T-cell (primary cell): ENCODE measurements at places on chromosomes 11 and 22.
A peak's percentile ranks its signal among the peaks of the same experiment; 100 is the strongest.

- no peak for DNase-seq
Observed at GRCh38 chr11:22466809-22467208, 128.6 kb downstream of the SLC17A6 start.

DNA sequence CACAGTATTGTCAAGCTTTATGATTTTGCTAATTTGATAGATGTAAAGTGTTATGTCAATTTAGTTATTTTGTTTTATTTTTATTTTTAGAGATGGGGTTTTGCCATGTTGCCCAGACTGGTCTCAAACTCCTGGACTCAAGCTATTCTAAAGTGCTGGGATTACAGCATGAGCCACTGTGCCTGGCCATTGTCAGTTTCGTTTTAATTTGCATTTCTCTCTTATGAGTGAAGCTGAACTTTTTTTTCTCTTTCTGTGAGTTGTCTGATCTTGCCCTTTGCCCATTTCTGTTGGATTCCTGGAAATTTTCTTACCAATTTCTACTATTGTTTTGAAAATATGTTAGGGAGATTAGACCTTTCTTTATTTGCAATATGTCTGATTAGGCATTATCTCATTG, 15.5 kb downstream of the NEU3 start:
- no peak for DNase-seq

- DNase-seq: peak; percentile 20
Observed at GRCh38 chr11:57349491-57350274, 11.5 kb downstream of the P2RX3 start.

- DNase-seq: no peak
Observed at GRCh38 chr11:28559492-28559891, 451.3 kb downstream of the METTL15 start.

DNA sequence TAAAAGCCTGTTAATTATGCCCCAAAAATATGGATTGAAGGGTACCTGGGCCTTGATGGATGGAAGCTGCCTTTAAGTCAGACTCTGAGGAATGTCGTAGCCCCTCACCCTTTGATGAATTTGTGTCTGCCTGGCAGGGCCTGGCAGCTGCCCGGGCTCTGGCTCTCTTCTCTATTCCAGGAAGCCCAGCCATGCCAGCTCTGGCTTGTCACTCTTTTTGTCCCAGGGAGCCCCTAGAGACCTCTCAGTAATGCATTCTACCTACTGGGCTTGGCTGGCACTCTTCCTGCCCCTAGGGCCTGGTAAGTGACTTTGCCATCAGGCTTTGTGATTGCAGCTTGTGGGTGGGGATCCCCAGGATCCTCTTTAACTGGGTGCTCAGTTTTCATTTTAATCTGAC, 103.8 kb downstream of the GRIK4 start:
- DNase-seq: no peak

GRCh38 chr22:32480238-32480637, 5.6 kb downstream of the FBXO7 start:
- no peak for DNase-seq

- DNase-seq: no peak
Observed at GRCh38 chr11:15758857-15759465, 597.4 kb downstream of the SOX6 start.

GRCh38 chr11:830295-831117, 2.2 kb upstream of the CD151 start:
- DNase-seq: peak; percentile 36

- DNase-seq: no peak
Observed at GRCh38 chr11:9905501-9905951, 241.6 kb downstream of the SWAP70 start.

DNA sequence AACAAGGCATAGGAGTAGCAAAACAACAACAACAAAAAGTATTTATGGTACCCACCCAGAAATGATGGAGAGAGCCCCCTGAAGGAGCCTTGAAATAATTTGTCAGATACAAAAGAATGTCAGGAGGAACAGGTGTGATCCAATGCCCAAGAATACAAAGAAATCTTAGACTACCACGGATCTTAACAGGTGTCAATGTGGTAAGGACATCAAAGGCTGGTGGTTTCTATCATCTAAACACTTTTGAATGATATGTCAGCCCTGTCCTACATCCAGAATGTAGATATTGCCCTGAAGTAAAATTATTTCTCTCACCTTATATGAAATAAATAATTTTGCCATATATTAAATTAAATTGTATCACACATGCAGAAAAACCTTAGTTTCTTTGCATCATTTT, 386.4 kb upstream of the ANO5 start:
- DNase-seq: no peak

GRCh38 chr11:111378861-111379601, at the start of gene POU2AF1:
POU2AF1 (minus strand) TSS chr11:111379275; CDS start chr11:111379177, 98 bp downstream.
- DNase-seq: peak; percentile 72

GRCh38 chr22:19169947-19170318, 8.6 kb downstream of the SLC25A1 start:
- DNase-seq: no peak

GRCh38 chr11:66976925-66977324, 1.8 kb downstream of the C11orf86 start:
- no peak for DNase-seq

- no peak for DNase-seq
Observed at GRCh38 chr11:27291302-27291889, 71.6 kb downstream of the CCDC34 start.

- no peak for DNase-seq
Observed at GRCh38 chr11:130769782-130770535, 146.3 kb downstream of the SNX19 start.

DNA sequence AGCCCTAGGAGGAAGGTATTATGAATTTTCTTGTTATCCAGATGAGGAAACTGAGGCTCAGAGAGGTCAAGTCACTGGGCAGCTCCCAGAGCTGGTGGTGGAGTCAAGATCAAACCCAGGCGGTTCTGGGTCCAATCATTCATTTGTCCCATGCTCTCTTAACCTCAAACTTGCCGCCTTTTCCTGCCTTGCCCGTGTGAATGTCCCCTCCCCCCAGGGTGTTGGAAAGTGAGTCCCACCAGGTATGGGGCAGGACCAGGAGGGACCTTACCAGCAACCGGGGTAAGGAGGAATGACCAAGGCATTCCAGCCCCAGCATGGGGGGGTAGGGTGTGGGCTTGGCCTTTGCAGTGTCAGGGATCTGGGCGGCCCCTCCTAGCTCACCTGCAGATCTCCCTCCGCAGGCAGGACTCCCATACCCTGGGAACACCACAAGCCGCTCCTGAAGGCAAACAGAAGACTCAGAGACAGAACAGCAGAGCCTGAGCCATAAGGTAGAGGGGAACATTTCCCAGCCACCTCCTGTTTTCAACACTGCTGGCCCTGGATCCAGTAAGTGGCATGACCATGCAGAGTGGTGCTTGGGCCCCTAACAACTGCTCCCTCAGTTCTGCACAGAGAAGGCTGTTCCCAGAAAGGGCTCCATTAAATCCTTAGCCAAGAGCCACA, 41.2 kb upstream of the SYT7 start:
- no peak for DNase-seq

- DNase-seq: no peak
Observed at GRCh38 chr22:20216863-20217499, 51.1 kb downstream of the RTN4R start.

- DNase-seq: no peak
Observed at GRCh38 chr11:64987998-64988854, 8.5 kb downstream of the BATF2 start.

GRCh38 chr11:16287630-16288280, 68.6 kb downstream of the SOX6 start:
- no peak for DNase-seq

DNA sequence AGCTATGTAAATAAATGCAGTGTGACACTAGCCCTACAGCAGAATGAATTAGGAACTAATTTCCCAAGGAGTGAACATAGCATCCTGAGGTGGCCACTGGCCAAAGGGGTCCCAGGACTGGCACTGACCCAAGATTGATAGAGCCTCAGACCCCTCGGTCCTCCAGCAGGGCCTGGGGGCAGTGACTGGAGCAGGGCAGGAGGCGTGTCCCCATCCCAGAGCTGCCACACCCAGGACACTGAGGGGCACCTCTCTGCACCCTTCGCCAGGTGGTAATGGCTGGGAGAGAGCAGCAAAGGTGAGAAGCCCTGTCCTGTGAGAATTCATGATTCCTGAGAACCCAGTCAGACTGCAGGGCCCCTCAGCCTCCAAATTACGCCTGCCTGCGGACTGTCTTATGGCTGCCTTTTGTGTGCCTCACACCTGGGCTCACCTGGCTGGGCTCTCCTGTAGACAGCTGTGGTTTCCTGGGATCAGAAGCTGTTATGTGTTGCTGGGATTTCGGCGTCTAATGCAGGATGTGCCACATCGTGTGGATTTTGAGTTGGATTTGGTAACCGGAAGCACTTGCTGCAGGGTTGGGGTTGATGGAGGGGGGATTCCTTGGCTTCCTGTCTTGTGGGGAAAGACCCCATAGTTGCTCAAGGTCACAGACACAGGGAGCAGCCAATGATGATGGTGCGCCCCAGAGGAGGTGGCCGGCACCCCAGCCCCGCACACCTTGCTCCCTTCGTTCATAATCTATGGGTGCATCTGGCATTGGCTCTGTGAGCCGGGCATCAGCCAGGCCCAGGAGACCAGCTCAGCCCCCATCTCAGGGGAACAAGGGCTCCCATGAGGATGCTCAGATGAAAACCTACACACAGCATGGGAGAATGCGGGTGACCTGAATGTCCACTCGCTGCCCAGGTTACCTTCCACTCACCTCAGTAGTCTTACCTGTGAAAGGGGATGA, 582.9 kb downstream of the BRD1 start:
- no peak for DNase-seq

- no peak for DNase-seq
Observed at GRCh38 chr11:70456921-70457532, 58.7 kb downstream of the CTTN start.

- no peak for DNase-seq
Observed at GRCh38 chr22:45067731-45068130, 57.9 kb upstream of the PHF21B start.

DNA sequence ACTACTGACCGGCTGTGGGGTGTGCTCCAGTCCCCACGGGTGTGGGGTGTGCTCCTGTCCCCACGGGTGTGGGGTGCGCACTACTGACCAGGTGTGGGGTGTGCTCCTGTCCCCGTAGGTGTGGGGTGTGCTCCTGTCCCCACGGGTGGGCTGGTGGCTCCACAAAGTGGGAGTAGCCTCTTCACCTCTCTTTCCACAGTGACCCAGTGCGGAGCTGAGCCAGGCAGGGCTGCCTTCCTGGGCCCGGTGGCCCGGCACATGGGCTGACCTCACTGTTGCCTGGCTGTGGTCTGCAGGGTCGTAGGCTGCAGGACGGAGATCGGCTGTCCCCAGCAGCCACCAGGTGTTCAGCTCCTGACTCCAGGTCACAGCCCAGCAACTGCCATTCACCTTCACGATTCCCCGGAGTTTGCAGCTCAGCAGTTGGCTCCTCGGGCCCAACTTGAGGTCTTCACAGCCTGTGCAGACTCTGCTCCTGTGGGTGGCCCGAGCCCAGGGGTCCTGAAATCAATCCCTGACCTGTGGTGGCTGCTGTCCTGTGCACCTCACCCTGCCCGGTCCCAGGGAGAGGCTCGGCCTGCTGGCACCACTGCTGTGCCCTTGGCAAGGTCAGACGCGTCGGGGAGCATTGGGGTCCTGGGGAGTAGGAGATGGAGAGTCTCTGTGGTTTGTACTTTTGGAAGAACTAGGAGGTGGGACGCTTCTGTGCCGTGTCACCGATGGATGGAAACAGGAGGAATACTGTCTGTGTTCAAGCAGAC, 414.3 kb downstream of the TBC1D22A start:
- DNase-seq: no peak

- no peak for DNase-seq
Observed at GRCh38 chr11:93849751-93850593, 446 bp downstream of the VSTM5 start.

GRCh38 chr11:3882655-3883054, 27.2 kb downstream of the STIM1 start:
- no peak for DNase-seq

- DNase-seq: no peak
Observed at GRCh38 chr11:1707751-1708150, 10.8 kb downstream of the KRTAP5-6 start.

- peak; percentile 32 for DNase-seq
Observed at GRCh38 chr22:37472418-37473006, 13.7 kb downstream of the MFNG start.

DNA sequence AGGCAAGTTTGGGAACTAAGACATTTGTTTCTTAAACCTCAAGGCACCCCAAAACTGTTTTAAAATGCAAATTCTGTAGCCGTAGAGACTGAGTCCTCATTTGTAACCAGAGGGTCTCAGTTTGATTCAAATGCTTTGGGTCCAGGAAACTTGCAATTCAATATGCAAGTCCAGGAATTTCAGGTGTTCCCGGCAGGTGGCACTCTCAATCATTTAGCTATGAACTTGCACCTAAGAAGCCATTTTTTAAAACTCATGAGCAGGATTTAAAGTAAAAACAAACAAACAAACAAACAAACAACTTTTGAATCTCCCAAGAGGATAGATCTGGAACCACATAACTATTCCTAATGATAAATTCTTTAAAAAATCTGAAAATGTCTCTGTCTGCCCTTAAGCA, 8.7 kb upstream of the ABTB2 start:
- DNase-seq: no peak

DNA sequence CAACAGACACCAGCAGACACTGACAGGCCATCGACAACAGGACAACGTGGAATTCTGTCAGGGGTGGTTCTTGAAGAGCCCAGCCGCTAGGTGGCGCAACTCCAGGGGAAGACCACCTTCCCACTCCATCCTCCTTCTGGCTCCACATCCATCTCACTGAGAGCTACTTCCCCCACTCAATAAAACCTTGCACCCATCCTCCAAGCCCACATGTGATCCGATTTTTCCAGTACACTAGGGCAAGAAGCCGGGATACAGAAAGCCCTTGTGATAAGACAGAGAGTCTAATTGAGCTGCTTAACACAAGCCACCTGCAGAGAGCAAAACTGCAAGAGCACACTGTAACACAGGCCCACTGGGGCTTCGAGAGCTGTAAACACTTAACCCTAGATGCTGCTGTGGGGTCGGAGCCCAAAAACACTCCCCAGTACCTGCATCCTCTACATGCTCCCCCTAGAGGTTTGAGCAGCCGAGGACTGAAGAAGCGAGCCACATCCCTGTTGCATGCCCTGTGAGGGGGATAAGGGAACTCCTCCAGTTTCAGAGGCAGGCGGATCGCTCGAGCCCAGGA, 11.5 kb upstream of the RAB39A start:
- peak; percentile 14 for DNase-seq

DNA sequence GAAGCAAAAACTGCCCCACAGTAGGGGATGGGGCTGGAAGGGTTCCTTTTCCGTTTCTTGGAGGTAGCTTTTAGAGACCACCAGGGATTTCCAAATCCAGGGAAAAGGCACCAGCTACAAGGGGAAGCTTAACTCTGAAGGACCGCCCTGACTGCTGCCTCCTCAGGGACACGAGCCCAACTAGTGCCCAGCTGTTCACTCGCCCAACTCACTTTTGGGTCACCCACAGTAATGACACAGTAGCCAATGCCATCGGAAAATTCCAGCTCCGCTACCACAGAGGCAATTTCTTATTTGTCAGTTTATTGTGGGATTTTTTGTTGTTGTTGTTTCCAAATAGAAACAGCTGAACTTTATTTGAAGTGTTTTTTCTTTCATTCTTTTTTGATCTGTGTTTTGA, 141.3 kb downstream of the ATXN10 start:
- DNase-seq: no peak
